Kidney epithelial cell (primary cell): ENCODE measurements at places on chromosomes 16 and 17.

DNA sequence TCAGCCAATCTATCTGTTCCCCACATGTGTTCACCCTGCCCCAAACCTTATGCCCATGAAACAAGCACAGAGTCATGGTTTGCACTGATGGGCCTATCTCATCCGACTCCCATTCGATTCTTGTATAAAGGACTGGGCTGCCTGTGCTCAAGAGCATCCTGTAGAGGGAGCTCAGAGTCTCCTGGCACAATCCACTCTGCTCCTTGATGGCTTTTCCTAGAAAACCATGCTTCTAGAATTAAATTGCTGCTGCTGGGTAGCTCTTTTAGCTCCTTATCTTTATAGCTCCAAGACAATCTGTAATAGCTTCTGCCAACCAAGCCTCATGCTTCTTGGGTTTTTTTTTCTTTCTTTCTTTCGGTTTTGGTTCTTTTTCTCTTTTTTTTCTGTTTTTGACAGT is 9.7 kb downstream of the ZNF19 start:
- no peak for DNase-seq

DNA sequence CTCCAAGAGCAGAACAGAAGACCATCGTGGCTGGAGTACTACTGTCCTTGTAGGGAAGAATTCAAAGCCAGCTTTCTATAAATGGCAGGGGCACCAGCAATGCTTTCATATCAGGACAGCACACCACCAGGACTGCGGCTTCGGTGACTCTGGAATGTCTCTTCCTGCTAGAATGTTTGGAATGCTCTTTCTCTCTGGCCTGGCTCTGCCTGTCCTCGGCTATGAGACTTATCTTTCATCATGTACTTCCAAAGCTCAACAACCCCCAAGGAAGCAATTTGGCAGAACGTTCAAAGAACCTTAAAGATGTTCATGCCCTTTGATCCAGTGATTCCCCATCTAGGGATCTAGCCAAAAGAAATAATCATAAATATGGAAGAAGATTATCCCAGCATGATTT is 52.7 kb upstream of the NOG start:
- DNase-seq: no peak

DNA sequence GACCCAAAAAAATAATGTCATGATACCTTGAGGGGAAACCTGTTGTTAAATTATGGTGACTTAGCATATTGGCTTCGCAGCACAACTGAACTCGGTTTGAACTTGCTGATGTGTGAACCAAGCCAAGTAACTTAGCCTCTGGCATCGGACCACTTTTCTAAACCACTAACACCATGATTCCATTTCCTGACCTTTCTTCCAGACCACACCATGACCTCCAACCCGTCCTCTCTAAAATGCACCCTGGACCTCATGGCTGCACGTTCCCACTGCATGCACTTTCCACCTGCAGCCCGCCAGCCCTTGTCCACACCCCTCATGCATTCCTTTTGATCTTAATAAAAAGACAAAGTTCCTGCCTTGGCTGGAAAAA is 29.3 kb downstream of the DYNLRB2 start:
- no peak for DNase-seq

- no peak for DNase-seq
Observed at GRCh38 chr16:11583889-11584565, 2.7 kb downstream of the LITAF start.

DNA sequence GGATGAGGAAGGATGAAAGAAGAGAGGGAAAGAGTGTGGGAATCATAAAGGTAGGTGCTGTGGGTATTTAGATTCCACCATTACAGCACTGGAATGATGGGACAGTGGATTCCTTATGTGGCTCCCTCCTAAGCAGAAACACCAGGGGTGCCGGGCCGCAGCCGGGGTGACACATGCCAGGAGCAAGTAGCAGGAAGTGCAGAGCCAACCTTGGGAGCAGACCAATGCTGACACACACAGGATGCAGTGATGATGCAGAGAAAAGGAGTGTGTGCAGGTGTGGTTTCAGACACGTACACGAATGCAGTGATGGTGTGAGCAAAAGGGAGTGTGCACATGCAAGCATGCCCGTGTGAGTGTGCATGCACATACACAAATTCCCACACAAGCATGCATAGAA is 338.0 kb downstream of the SLC39A11 start:
- no peak for DNase-seq

- no peak for DNase-seq
Observed at GRCh38 chr16:57867000-57867561, 64.8 kb upstream of the KIFC3 start.

GRCh38 chr16:2090481-2090776 is 42.6 kb downstream of the TSC2 start:
- no peak for DNase-seq

DNA sequence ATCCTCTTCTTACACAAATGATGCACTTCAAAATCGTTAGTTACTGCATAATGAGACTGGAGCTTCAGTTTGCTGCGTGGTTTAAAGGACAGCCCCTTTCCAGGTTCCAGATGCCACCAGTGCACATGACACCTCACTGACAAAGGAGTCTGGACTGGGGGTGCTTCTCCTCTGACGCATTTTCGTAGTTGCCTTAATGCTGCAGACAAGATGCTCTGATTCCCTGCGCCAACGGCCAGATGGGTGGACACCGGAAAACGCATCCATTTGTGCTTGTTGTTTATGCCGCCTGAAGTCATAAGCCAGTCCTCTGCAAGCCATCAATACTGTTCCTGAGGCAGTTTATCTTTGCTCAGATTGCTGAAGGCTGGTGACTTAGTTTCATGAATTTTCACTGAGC is 16.0 kb downstream of the FBXO31 start:
- DNase-seq: no peak

- no peak for DNase-seq
Observed at GRCh38 chr17:41420134-41420533, 4.3 kb downstream of the KRT37 start.

DNA sequence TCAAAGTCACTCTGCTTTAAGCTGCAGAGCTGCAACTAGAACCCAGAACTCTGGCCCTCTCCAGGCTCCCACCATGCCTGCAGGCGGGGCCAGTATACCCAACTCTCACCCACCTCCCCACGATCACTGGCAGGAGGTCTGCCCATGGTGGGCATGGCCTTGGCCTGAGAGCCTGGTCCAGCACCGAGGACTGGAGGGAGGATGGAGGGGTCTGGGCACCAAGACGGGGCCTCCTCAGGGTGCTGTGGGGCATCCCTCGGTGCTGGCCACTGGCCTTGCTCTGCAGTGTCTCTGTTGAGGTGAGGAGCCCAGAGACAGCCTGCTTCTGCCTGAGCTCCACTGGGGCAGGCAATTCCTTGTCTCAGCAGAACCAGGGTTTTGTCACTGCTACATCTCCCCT is 1.5 kb upstream of the KRT16 start:
- DNase-seq: no peak

DNA sequence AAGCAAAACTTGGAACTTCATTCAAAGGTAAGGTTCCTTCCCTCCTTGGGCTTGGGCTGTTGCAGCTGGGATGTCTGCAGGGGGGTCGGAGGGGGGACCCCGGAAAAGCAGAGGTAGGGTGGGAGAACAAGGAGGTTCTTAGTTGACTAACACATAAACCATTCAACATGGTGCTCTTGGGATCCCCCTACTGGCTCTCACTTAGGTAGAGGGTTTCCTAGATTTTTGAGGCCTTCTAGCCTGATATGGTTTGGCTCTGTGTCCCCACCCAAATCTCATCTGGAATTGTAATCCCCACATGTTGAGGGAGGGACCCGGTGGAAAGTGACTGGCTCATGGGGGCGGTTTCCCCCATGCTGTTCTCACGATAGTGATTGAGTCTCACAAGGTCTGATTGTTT is 93.9 kb downstream of the RGS9 start:
- DNase-seq: no peak

GRCh38 chr17:59067756-59068155 is 38.9 kb downstream of the TRIM37 start:
- DNase-seq: no peak

GRCh38 chr16:72109300-72109699 is 15.7 kb downstream of the DHX38 start:
- DNase-seq: no peak

DNA sequence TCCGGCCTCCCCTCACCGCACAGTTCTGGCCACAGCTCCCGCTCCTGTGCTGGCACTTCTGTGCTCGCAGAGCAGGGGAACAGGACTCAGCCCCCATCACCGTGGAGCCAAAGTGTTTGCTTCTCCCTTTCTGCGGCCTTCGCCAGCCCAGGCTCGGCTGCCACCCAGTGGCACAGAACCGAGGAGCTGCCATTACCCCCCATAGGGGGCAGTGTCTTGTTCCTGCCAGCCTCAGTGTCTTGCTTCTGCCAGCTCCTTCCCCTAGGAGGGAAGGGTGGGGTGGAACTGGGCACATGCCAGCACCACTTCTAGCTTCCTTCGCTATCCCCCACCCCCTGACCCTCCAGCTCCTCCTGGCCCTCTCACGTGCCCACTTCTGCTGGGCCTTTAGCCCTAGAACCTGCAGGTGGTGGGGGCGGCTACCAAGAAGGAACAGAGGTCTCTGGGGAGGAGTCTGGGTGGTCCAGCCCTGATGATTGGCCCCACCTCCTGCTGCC is 645 bp upstream of the ELMO3 start:
- DNase-seq: no peak

DNA sequence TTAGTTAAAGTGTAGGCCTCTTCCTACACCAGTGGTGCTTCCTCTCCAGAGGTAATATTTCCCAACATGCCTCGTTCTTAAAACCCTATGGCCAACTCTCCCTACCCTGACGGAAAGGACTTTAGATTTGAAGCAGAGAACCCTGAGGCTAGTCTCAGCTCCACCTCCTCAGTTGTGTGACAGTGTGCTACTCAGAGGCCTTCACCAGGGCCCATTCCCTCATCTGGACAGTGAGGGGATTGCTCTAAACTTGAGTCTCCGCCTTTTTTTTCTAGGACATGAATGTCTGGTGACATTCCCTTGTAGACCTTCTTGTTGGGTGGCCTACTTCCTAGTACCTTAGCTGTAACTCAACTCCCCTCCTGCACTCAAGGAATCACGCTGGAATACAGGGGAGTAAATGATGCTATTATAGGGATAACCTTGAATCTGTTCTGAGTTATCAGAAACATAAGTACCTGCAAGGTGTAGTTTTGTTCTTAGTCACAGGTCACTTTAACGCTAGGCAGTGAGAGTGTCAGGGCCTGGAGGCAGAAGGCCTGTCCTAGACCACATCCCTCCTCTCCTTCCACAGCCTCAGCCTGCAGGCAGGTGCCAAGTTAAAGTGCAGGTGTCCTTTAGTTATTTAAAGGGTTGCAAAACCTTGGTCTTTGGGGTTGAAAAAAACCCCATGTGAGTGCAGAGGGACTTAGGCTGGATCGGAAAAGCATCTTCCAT is 26.9 kb downstream of the LDHD start:
- DNase-seq: no peak

DNA sequence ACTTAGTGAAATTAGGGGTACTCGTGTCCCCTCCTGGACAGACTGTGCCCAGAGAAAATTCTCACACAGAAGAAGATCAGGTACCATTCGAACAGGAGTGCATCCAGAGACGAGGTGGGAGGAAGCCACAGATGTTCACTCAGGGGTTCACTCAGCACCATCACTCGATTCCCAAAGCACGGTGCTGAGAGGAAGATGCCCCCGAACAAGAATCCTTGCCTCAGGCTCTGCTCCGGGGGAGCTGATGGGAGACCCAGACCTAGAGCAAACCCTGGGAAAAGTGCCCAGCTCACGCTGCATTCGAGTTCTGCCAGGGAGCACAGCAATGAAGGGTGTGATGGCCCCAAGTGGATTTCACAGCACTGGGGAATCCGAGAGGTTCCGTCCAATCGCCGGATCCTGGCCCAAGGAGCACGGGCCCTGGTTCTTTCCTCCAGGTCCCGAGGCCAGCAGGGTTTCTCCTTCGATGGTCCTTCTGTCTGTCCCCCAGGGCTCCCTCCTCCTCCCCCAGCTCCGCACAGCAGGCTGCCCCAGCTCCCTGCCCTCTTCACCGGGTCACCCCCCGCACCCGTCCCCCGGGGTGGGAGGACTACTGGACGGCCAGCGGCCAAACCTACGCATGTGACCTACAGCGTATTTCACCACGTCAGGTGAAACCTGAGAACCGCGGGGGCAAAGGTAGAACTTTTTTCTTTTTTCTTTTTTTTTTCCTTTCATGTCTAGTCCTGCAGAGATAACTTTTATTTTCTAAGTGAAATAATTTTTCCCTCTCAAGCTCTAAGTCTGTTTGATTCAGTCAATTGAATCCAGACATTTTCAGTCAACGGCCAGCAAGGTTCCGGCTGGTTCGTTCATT is 10.2 kb upstream of the UBE2I start:
- DNase-seq: no peak

GRCh38 chr17:2801841-2802240 is 5.6 kb downstream of the RAP1GAP2 start:
- DNase-seq: no peak

- DNase-seq: no peak
Observed at GRCh38 chr16:2776500-2777139, 460 bp downstream of the ELOB start.

GRCh38 chr16:19363740-19364139 is 53.9 kb upstream of the TMC5 start:
- no peak for DNase-seq

DNA sequence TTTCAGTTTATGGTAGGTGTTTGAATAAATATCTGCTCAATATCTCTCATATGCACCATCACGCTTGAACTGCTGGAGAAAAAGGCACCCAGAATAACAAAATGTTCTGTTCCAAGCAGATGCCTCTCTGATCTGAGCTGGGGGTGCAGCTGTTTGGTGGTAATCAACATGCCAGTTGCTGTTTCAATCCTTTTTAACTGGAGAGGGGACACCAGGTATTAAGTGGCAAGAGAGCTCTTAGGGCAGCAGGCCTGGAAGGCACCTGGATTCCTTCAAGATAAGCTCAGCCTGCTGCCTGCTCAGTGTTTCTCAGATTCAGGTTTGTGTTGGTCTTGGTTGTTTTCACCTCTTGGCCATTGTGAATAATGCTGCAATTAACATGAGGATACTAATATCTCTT is 27.2 kb upstream of the VAT1L start:
- no peak for DNase-seq

- DNase-seq: no peak
Observed at GRCh38 chr17:65366102-65366844, 195.2 kb downstream of the AXIN2 start.

DNA sequence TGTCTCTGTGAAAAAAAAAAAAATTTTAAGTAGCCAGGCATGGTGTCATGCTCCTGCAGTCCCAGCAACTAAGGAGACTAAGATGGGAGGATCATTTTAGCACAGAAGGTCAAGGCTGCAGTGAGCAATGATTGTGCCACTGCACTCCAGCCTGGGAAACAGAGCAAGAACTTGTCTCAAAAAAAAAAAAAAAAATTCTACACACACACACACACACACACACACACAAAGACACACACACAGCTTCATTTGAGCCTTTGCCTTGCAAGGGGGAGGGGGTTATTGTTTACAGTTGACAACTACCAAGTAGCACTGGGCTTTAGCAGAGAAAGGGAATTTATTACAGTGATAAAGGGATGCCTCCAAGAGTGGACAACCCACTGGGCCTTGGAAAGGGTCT is 4.9 kb upstream of the POLR3E start:
- no peak for DNase-seq

DNA sequence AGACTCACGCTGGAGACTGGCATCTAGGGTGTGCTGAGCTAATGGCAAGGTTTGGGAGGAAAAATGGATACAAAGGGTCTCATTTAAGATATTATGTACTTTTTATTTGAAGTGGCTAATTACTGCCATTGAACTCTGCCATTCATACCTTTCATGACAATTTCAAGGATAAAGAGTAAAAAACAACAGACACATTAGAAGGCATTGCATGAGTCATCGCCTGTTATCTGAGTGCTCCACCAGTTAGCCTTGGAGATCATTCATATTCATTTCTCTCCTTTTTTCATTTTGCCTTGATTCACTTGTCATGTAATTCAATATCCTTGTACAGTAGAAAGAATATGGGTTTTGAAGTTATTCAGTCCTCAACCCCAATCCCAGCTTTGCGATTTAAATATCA is 109.5 kb downstream of the CDH8 start:
- no peak for DNase-seq

GRCh38 chr17:39252788-39253460 is 27.2 kb upstream of the STAC2 start:
- no peak for DNase-seq
